ENCODE measurements at places on chromosomes 3 and 15.

DNA sequence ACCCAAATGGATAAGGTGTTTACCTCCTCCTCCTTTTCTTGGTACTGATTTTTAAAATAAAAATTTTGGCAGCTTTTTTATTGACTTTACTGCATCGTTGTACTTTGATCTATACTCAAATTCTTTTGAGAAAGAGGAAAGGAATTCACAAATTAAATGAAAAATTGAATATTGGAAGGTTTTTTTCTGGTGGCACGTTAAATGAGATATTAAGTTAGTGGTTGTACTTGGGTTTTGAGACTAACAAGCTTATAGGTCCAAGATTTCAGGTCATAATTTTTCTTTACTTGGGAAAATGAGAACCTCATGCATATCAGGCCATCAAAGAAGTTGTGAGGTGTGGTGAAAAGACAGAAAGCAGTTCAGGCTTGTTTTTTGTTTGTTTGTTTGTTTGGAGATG, 14.1 kb downstream of the RPLP1 start:
- DNase-seq = no peak

GRCh38 chr15:90994417-90995311, at the start of gene PRC1:
PRC1 (minus strand) TSS chr15:90994535; CDS start chr15:90994417, 118 bp downstream.
- DNase-seq = peak; percentile 96

GRCh38 chr15:84598993-84599392, 1.8 kb upstream of the ZSCAN2 start:
- DNase-seq = no peak

DNA sequence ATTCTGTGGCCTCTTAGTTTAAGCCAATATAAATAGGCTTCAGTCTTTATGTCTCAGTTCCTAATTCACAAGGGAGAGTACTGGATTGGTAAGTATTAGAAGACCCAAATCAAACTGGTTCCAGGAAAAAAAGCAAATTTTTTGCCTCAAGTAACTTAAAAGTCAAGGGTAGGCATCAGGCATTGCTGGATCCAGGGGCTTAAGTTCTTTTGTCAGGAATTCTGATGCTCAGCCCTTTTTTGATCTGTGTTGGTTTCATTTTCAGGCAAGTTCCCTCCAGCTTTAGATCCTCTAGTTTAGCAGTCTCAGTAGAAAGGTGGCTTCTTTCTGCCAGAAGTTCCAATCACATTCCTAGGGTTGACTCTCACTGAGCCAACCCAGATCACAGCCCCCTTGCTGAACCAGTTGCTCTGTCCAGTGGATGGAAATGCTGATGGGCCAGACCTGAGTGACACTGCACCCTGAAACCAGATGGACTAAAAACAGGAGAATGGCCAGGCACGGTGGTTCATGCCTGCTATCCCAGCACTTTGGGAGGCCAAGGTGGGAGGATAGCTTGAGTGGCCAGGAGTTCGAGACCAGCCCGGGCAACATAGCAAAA, 253.5 kb downstream of the SHQ1 start:
- DNase-seq = no peak

- no peak for DNase-seq
These were observed 519.2 kb upstream of the AGTR1 start for GRCh38 chr3:148178503-148178902.

DNA sequence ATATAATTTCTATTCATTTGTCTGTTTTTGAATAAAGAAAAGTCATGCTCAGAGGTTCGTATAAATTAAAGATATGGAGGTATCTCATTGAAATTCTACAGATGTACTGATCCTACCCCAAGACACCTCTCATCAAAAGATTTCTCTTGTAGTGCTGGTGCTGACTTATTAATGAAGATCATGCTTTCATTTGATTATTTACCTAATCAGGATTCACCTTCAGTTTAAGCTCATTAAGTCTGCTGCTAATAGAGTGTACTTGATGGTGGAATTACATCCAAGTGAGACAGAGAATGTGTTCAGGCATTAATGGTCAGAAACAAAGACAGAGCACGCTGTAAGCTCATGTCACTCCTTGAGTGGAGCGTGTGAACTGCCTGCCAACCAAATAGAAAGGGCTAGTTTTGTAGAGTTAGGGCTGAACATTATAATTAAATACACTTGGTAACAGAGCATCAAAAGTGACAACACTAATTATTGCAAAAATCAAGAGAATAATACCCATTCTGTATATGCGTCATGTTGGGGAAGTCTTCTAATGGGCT, 45.5 kb downstream of the KBTBD12 start:
- no peak for DNase-seq

DNA sequence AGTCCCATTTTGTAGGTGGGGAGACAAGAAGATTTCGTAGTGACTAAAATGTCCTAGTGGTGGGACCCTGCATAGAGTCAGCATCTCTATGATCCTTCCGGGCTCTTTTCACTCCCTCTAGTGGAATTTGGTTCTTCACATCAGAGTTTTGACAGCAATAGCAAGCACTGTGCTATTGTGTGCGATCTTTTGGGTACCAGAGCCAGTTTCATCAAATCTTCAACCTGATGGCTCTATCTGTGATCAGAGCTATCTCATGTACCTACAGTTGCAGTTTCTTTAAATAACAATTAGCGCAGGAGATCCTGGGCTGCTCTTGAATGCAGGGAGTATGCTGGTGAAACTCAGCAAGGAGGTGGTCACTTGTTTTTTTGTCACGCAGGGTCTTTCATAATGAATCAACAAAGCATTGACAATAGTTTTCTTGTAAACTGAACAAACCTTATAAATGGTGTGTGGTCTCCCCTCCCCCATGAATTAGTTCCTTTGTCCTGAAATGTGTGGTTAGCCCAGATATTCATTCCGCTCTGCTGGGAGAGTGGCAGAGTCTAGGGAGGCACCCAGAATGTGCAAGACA, 257.2 kb upstream of the SOX2 start:
- DNase-seq = no peak

GRCh38 chr3:69484507-69485393, 98.9 kb upstream of the FRMD4B start:
- DNase-seq = no peak

DNA sequence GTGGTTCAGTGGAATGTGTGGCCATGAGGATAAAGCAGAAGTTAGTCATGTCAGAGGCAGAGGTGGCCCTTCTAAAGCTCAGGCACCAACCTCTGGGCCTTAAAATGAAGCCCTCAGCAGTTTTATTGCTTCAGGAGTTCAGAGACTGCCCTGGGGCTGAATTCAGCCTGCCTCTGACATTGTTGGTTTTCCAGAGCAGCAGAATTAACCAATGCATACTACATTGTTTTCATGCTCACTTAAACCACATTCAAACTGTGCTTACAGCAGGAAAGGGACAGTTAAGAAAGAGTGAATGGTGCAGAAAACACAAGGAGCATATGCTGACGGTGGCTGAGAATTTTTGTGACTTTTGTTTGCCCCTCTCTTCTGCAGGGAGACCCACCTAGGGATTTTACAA, 320.2 kb downstream of the CHST2 start:
- DNase-seq = no peak
